Neuronal stem cell (in vitro differentiated cells): ENCODE measurements at places on chromosomes 4 and X.

GRCh38 chr4:85779165-85779564 is 304.2 kb downstream of the ARHGAP24 start:
- no peak for DNase-seq

DNA sequence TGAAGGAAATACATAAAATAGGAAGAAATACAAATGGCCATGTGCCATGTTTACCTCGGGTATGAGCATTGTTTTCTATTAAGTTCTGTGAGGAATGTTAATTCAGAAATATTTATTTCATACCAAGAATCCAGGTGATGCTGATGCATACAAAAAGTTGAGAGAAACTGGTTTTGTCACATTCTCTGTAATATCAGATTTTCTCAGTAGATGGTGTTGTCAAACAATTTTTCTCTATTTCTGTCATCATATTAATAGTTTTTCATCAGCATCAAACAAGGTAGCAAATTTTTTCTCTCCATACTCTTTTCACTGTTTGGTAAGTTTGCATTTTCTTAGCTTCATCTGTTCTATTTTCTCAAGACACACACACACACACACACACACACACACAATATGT is 179.8 kb downstream of the KLHL4 start:
- no peak for DNase-seq

- DNase-seq, result no peak
These were observed 37.1 kb downstream of the SRPX start for GRCh38 chrX:38183596-38183995.

- DNase-seq, result no peak
These were observed 1.3 kb downstream of the GAK start for GRCh38 chr4:930827-931193.

- no peak for DNase-seq
These were observed 174.7 kb upstream of the PPP1R2C start for GRCh38 chrX:42952621-42953020.

GRCh38 chrX:20362268-20363267 is 95.9 kb upstream of the RPS6KA3 start:
- DNase-seq, result no peak

- DNase-seq, result no peak
These were observed 21.0 kb upstream of the GEMIN8 start for GRCh38 chrX:14050709-14051108.

DNA sequence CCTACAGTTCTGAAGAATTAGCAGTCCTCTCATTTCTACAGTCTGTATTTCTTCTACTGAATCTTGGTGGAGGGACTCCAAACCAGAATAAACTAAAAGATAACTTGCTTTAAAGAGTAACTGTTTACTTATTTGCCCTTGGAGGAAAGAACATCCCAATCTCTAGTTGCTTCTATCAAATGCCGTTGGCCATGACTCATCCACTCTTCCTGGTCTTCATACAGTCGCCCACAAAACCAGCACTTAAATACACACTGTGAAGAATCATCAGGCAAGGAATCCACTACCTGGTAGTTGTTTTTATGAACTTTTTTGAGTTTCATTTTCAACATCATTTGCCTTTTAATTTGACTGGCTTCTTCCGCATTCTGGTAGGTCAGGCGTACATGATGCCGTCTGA is 14.2 kb downstream of the ZNF518B start:
- no peak for DNase-seq

- no peak for DNase-seq
These were observed 121.6 kb upstream of the STK26 start for GRCh38 chrX:131901546-131901945.

DNA sequence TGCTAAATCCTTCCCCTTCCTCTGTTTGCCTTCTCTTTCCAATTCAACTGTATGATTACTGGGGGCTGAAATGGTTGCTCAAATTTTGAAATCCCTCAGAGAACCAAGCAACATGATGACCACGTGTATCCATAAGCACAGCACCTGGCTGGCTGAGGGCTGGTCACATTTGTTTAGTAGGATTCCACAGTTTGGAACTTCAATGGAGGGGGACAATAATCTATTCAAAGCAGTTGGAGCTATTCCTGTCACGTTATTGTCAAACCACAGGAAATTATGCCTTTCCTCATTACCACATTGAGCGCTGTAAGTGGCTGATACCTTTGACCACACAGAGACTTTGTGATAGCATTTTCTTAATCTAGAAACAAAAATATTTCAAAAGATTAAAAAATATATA is 7.0 kb downstream of the TMSB4X start:
- DNase-seq, result no peak
